ENCODE measurements at places on chromosomes 6 and 20. TPM values are rescaled to one million over a fixed set of nuclear protein-coding genes. Genes with fewer than 3 reads are reported as not detected.

Gene SMPDL3A
- 9.8 TPM for total RNA-seq

Gene OSER1
- total RNA-seq, result 56.1 TPM

DNA sequence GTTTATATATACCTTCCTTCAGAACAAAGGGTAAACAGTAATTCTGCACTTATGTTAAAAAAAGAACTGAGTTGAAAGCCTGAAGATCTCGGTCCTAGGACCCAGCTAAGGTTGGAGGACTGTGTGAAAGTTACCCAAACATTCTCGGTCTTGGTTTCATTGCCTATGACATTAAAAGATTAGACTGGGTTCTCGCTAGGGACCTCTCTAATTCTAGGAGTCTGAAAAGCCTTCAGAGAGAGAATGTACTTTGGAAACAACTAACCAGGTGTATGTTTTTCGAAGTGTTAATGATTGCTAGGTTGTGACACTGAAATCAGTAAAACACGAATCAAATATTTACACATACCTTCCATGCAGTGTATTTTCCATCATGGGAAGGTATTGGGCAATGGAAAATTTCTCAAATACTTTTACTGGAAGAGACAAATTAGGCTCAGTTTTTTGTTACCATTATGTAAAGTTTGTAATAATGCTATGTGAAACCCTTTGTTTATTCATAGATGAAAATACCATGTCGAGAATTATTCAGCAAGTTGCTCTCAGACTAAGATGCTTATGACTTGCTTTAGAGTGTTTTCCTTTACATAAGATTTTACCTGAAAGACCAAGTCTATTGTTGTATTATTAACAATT lies 113.7 kb upstream of the LOC128125822 start:
- DNase-seq, result no peak

DNA sequence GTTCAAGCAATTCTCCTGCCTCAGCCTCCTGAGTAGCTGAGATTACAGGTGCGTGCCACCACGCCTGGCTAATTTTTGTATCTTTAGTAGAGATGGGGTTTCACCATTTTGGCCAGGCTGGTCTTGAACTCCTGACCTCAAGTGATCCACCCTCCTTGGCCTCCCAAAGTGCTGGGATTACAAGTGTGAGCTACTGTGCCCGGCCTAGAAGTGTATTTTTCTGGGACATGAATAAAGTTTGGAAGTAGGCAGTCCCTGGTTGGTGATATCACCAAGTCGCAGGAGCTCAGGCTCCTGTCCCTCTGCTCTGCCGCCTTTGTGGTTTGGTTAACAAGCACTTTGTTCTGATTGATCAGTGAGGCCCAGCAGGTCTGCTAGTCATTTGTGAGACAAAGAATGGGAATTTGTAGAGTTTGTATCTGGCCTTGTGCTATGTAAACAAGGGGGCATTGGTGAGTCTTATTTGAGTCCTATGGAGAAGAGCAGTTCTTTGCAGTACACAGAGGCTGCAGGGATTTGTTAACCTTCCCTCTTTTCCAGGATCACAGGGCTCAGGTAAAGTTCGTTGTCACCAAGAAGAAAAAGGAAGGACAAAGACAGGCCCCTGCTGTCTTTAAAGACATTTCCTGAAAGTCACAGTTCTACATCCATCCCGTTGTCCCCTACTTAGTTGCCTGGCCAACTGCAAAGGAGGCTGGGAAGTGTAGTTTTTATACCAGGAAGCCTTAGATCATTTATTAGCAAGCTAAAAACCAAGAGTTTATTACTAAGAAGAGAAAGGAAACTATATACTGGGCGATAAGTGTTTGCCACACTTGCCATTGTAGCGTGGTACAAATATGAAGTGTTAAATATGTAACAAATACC lies 13.1 kb downstream of the MTHFD1L start:
- no peak for DNase-seq

Gene GSTA2
- not detected for total RNA-seq

DNA sequence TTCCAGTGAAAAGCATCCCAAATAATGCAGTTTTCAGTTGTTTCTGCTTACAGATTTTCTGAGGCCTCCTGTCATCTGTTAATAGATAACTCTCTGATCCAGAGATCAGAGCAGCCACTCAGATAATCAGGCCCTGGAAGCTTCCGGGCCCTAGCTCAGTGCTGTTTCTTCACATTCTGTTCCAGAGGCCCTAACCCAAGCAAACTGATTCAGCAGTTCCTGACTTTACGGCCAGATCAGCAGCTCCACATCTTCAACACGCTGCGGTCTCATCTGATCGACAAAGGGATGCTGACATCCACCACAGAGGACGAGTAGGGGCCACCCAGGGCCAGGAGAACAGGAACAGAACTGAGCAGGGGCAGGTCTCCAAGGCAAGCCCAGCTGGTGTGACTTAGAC lies 63.1 kb downstream of the CDS2 start:
- no peak for DNase-seq

Gene DDX39B
- total RNA-seq, result 398 TPM

DNA sequence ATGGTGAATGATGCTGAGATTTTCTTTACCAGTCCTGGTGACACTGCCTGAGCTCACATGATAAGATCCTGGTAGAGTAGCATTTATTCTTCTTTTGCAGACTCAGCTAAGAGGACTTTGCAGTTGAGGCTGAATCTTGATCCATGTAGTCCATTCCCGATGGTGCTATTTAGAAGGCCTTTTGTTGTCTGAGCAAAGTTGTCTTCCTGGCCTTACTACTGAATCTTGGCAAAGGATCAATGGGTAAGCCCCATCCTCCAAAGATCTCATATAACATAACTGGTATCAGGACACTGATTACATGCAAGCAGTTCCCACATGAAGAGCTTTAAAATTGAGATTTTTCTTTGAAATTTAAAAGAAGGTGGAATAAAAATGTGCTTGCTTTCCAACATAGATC lies 291.6 kb downstream of the SOX4 start:
- DNase-seq, result no peak

DNA sequence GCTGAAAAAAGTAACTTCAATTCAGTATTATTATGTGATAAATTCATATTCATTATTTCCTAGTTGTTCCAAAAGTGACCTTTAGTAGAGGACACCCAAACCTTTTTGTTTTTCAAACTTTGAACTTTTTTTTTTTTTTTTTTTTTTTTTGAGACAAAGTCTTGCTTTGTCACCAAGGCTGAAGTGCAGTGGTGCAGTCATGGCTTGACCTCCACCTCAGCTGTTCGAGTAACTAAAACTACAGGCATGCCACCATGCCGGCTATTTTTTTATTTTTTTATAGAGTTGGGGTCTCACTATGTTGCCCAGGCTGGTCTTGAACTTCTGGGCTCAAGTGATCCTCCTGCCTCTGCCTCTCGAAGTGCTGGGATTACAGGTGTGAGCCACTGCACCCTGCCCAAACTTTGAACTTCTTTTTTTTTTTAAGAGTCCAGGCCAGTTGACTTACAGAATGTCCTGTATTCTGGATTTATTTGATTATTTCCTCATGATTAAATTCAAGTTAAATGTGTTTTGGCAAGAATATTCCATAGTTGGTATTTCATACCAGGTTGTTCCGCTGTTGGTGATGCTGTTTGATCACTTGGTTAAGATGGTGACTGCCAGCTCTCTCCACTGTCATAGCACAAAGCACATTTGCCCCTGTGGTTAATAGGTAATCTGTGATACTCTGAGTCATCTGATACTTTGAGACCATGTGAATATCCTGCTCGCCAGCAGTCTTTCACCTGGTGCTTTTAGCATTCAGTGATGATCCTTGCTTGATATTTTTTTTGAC lies 48.0 kb downstream of the VAPB start:
- DNase-seq, result no peak

Gene PRSS35
- 72.0 TPM for total RNA-seq

Gene SRMS
- total RNA-seq, result not detected

DNA sequence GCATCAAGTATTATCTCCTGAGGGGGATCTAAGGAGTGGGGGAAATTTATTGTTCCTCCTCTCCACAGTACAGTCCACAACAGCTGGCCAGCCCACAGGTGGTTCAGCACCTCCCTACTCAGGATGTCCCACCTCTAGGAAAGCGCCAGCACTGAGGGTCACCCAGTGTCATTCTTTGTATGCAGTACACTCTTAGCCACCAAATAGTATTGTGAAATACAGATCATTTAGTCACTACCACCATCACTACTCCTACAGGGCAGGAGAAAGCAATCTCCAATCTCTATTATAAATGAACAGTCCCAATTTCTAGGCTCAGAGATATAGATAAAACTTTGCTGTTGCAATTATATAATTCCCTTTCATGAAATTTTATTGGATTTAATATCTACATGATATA lies 6.3 kb upstream of the ZNF76 start:
- DNase-seq, result no peak

DNA sequence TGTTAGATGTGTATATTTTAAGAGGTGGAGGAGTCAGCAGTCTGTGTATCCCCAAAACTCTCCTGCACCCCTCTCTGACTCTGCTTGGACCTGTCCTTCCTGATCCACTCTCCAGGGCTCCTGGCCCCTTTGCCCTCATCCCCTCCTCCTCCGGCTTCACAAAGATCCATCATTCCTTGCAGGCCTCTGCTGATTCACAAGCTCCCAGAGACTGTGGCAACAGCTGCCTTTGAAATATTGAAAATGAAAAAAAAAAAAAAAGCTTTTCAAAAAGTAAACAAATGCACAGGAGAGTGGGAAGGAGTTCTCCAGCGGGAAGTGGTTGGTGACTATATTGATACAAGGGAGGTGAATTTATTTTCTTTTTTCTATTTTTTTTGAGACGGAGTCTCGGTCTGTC lies 330.2 kb upstream of the SULF2 start:
- no peak for DNase-seq

DNA sequence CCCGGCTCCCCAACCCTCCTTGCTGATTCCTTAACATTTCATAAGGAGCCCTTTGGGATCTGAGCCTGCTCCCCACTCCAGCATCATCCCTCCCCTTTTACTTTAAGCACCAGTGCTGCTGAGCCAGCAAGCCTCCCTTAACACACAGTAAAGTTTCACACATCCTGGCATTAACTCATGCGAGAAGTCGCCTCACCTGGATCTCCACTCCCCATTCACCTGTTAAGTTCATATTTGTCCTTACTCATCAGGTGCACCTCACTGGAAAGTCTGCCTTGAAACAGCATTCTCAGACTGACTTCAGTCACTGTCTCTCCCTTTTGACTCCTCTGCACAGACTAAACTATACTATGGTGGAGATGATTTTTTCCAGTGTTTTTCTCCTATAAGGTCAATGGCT lies 47.8 kb upstream of the MAP7 start:
- no peak for DNase-seq

DNA sequence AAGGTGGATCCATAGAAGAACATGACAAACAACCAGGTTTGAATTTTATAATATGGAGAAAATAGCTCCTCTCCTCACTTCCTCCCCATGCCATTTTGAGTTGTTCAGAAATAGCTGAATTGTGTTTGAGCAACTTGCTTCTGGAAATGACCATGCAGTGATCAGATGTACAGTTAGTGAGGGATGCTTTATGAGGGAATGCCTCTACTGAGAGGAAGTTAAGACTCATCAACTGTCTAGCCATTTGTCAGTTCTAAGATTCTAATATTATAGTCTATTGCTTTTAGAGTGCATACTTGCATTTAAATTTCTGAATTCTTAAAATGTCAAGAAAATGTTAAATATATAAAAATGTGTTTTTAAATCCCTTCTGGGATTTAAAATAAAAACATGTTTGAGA lies 3.8 kb downstream of the LAMA2 start:
- DNase-seq, result no peak

- no peak for DNase-seq
Observed at GRCh38 chr6:55636406-55637102, 57.6 kb upstream of the HMGCLL1 start.

DNA sequence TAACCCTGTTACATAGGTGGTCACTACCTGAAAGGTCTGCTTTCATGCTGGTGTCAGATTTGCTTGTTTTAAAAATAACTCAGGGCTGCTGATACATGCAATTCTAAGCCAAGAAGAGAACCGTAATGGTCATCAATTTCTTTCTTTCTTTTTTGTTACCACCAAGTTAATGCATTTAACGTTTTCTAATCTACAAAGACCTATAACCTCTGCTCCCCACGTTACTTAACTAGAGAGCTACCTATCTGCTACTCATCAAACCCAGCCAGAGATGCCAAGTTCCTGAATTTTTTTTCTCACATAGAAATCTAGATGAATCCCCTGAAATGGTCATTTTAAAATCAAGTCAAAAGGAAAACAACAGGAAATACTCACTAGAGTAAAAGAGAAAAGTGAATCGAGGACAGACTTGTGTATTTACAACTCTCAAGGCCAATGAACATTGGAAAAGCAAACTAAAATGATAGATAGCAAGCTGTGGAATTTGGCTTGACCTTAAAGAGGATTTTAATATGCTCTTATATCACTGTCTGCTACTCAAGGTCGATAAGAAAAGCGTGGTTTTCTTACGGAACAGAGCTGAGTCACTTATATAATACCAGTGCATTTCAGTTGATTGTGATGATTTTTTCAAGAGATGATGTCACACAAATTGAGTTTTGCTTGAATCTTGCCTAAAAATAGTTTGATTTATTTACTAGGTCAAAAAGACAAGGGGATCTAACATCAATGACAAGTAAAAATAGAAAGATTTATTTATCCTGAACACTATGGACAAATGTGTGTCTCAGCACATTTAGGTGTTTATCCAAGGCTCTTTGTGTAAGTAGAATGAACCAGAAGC lies 67.9 kb downstream of the SGK1 start:
- no peak for DNase-seq

- no peak for DNase-seq
Observed at GRCh38 chr6:148935705-148936435, 189.0 kb downstream of the UST start.

DNA sequence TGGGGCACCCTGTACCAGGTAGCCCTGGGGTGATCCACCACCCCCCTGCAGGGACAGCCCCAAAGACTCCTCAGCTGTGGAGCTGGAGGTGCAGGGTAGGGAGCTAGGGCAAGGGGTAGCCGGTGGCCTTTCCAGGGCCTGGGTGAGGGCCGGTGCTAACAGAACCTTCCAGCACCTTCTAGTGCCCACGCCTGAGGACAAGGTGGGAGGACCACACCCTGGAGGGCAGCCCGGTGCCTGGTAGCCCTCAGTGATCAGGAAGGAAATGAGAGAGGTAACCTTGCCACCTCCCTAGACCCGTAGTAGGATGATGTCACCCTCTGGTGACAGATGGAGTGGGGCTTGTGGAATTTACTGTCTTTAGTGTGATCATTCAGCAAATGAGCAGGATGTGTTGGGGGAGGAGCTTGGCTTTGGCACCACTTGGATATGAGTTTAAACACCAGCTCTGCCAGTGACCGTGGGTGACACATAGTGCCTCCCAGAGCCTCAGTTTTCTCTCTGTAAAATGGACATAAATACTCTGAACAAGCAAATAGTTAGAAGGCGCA lies 187.7 kb downstream of the NFATC2 start:
- DNase-seq, result no peak

GRCh38 chr6:111679126-111679858 lies 73.6 kb upstream of the TRAF3IP2 start:
- DNase-seq, result no peak

- DNase-seq, result no peak
Observed at GRCh38 chr6:68094070-68094469, 541.0 kb upstream of the ADGRB3 start.
